ENCODE measurements at places on chromosomes 7 and 10.

- no peak for DNase-seq
Measured at GRCh38 chr7:27897441-27897847, 157.5 kb downstream of the TAX1BP1 start.

GRCh38 chr10:75191821-75192568 lies 18.6 kb upstream of the VDAC2 start:
- DNase-seq, result peak; percentile 67

DNA sequence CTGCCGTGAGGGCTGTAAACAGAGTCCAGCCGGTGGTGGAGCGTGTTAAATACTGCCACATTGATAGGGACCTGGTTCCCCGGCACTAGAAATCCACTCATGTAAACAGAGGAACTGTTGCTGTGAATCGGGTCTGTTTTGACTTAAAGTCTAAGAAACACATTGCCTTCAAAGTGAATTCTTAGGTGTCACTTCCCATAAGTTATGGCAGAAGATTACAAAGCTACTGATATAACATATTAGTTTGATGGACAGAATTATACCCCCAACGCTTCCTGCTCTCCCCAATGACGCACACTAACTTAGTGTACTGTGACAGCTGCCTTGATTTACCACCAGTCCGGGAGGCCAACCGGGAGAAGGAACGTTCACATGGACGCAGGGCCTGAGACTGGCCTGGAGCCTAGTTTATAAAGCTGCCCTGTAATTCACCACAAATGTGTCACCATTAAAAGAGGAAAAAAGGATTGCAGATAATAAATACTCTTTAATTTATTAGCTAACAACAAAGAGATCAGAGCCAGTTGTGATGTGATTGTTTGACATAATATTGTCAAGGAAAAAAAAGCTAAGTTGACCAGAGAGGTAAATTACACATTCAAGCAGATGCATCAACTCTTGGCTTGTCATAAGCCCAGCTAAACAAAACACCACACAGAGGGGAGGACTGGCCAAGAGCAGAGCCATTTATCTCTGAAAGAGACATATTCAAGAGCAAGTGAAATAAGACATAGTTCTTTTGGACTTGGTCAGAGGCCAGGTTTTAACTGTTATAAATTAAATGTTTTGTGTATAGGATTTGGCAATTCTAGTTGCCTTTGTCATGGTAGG lies 820.6 kb downstream of the LRMDA start:
- DNase-seq, result peak; percentile 29

- no peak for DNase-seq
Measured at GRCh38 chr7:158060216-158060615, 527.4 kb downstream of the PTPRN2 start.

DNA sequence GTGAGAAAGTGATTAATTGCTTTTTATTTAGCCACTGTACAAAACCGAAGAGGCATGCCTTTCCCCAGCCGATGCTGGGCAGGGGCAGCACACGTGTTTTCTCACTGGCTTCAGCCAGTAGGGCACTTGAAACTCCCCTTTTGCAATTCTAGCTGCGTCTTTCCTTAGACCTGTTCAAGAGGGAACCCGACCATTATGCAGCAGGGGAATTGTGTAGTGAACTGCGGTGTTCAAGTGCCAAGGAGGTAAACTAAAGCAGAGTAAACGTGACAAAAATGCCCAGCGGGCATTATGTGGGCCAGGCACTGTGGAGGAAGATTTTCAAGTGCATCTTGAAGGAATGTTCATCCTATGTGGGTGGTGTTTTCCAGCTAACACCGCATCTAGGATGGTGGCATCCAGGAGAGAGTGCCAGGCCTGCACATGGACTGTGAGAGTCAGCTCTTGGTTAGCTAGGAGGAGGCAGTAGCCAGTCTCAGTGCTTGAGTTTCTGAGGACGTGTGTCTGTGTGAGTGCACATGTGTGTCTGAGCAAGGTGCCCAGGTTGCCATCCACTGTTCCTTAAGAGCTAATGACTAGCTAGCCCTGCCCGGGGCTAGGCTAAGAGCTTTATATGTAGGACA lies 3.3 kb downstream of the WIPF3 start:
- DNase-seq, result no peak

DNA sequence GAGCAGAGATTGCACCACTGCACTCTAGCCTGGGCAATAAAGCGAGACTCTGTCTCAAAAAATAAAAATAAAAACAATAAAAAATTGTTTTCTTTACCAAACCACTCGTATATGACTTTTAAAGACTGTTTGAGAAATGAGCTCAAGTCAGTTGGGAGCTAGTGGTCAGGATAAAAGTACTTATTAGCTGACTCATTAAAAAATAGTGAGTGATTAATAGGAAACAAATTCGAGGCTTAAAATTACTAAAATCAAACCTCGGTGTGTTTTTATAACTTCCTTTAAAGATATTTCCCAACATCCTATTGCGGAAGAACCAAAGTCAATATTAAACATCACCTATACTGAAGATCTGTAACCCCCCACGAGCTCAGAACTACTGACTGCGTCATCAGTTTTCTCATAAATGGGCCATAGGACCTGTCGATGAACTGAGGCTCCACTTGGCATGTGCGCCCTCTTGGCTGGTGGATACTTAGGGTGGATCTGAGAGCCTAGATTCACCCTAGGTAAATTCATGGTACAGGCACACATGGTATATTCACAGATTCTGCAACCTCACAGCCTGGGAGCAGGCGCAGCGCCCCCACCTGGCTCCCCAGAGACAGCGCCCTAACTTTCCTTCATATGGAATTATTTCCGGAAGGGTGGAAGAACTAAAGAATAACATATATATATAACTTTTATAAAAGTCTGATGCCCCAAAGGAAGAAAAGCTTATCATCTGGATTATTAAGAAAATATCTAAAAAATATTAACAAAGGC lies 9.2 kb downstream of the MKI67 start:
- no peak for DNase-seq
